Renal cortical epithelial cell (primary cell): ENCODE measurements at places on chromosomes 16 and 17.

DNA sequence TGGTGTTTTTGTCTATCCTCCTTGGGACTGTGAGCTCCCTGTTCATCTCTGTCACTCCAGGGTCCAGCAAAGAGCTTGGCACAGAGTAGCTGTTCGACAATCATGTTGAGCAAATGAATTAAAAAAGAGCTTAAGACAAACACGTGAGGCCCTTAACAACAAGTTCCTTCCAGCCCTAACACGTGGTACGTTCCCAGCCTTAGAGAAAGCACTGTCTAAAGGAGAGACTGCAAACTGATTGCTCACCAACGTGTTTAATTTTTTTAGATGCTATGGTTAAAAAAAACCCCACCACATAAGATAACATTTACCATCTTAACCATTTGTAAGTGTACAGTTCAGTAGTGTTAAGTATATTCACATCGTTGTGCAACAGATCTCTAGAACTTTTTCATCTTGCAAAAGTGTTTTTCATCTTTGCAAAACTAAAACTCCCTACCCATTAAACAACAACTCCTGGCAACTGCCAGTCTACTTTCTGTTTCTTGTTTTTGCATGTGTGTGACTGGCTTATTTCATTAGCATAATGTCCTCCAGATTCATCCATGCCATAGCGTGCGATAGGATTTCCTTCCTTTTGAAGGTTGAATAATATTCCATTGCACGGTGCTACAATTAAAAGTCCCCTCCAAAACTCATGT is 28.2 kb downstream of the LAT start:
- DNase-seq: no peak

- DNase-seq: peak; percentile 83
These were observed 42.7 kb upstream of the SMPD3 start for GRCh38 chr16:68490829-68491575.

DNA sequence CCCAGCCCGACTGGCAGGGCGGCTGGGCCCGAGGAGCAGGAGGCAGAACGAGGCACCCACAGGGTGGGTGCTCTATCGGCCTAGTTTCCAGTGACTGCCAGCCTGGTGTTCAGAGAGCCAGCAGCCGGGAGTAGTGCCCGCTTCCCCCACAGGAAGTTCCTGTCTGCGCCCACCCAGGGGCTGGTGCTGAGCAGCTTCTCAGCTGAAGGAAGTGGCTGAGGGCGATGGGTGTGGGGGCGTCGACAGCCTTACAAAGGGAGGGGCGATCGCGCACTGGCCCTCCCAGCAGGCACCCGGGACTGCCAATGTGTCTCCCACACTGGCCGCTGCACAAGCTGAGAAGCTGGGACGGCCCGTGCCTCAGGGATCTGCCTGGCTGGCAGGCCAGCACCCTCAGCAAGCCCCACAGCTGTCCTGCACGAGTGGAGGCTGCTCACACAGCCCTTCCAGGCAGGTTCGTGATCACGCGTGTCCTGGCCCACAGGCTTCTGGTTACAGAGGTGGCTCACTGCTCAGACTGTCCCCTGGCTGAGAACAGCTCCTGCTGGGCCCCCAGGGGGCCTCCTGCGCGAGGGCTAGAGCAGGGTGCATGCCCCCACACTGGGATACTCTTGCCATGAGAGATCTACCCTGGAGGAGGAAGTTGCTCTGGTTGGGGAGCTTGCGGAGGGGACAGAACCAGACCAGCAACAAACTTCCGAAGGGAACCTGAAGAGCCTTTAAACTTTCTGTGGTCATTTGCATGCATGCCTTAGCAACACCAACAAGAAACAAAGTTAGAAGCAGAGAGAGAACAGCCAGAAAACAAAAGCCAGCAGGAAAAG is 2.5 kb downstream of the RNF166 start:
- DNase-seq: no peak

DNA sequence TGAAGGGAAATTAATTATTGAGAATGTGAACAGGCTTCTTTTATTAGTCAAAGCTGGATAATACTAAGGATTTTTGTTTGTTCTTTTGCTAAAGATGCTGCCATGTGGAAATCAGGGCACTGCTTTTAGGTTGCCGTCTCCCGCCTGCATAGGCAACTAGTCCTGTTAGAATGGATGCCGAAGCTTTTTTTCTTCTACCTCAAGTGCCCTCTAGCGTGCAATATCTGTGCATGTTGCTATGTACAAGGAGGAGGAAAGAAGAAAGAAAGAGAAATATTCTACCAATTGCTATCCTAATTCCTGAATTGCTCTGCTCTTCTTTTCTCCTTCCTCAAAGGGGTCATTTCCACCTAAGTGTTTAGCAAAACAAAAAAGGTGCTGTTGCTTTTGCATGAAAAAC is 5.2 kb upstream of the CDH8 start:
- DNase-seq: peak; percentile 22

GRCh38 chr17:1071103-1071825 is 74.3 kb downstream of the TIMM22 start:
- no peak for DNase-seq

- DNase-seq: no peak
These were observed 16.0 kb downstream of the NUPR1 start for GRCh38 chr16:28522792-28523191.

GRCh38 chr17:73533127-73533526 is 111.1 kb downstream of the SDK2 start:
- no peak for DNase-seq
